ENCODE measurements at places on chromosomes 5 and 9. TPM values are rescaled to one million over a fixed set of nuclear protein-coding genes. Genes with fewer than 3 reads are reported as not detected.

DNA sequence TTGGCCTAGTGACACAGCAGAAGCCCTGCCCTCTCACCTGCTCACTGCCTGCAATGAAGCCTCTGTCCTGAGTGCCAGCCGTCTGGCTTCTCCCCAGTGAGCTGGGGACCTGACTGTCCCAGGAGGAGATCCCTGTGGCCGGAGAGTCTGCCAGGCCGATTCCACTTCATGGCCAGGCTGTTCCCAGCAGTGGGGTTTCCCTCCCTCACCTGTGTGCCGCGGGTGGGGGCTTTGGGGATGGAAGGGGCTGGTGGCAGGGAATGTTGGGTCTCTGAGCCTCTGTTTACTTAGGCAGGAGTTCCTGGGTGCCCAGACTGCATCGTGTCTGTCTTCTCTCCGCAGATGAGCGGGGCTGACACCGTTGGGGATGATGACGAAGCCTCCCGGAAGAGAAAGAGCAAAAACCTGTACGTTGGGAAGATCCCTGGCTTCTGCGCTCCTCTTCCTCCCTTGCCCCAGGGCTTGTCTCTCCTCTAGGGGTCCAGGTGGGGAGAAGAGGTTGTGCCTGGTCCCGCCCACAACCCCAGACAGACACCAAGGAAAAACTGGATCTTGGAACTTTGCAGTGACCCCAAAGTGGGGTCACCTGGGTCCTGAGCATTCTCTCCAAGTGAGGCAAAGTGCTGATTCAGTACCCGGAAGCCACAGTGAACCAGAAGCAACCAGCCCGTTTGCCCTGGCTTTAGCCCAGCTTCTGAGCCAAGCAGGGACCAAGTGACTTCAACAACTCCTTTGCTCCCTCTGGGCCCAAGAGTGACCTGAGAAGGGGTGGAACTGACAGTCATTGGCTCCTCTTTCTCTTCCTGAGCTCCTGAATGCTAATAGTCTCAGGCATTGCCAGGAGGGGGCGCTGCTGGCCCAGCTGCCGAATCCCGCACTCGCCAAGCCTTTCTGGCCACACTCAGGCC, 127.7 kb downstream of the RGS3 start:
- peak; percentile 87 for DNase-seq

DNA sequence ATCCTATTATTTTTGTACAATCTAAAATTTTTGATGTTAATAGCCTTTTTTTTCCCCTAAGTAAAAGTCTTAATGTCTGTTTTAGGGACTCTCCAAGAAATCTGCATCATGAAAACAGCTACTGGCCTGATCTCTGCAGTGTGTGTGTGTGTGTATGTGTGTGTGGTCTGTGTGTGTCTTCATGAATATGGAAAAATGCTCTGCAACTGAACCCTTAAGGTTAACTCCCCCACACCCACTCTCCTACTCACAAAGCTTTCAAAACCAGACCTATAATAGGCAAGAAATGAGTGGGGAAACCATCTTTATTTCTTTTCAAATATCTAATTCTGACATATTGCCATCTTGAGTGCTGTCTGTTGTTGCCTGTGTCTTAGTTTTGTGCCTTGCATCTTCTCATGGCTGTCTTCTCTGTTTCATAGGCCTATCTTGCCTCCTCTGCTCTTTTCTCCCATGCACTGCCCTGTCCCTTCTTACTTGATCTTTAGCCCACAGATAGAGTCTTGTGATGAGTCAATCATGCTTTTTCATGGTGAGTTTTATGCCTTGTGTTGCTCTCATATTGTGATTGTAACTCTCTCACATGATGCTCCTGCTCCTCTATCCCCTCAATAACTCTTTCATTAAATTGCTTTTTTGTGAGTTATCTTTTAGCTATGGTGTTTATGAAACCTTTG, 68.3 kb downstream of the CHSY3 start:
- DNase-seq, result no peak

DNA sequence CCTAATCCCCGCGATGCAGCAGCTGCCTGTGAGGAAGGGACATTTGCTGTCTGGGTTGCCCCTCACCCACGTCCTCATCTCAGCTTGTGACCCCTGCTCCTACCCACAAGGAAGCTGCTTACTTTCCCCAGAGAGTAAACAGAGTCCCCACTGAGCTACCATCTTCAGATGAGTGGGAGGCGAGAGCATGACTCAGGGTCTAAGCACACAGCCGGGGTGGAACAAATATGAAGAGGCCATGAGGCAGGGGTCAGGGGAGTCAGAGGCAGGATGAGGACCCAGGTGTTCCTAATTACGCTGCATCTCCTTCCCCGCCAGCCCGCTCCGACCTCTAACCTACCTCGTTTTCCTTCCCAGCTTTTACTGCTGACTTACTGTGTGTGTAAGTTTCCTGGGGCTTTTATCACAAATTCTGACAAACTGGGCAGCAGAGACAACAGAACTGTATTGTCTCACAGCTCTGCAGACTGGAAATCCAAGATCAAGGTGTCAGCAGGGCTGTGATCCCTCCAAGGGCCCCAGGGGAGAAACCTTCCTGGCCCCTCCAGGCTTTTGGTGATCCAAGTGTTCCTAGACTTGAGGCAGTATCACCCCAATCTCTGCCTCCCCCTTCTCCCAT, 94.0 kb upstream of the DNAH5 start:
- DNase-seq, result no peak

- no peak for DNase-seq
Measured at GRCh38 chr5:74526111-74526510, 114.4 kb downstream of the ENC1 start.

DNA sequence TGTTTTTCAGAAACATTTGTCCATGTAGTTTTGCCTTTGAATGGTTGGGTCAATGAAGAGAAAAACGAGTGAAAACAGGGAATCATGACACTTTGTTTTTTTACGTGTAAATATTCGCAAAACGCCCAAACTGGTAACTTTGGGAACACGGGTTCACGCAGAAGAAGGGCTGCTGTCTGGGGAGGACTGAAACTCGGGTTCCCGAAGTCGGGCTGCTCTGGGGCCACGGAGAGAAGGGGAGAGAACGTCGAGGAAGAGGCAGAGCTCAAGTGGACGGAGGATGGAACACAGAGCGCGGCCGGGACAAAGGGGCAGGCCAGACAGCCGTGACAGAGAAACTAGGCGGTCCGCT, 478 bp upstream of the SETD9 start:
- DNase-seq, result no peak

GRCh38 chr9:88725300-88726019, 190.5 kb downstream of the NXNL2 start:
- no peak for DNase-seq

- DNase-seq, result no peak
Measured at GRCh38 chr9:36781533-36781932, 208.8 kb downstream of the MELK start.

- DNase-seq, result no peak
Measured at GRCh38 chr5:96023518-96023917, 61.9 kb upstream of the ELL2 start.

GRCh38 chr9:117938086-117938485, 233.9 kb downstream of the TLR4 start:
- DNase-seq, result no peak

- DNase-seq, result no peak
Measured at GRCh38 chr5:151534350-151534749, 56.8 kb downstream of the FAT2 start.

Gene HINT2
- polyA plus RNA-seq, result 31.5 TPM

DNA sequence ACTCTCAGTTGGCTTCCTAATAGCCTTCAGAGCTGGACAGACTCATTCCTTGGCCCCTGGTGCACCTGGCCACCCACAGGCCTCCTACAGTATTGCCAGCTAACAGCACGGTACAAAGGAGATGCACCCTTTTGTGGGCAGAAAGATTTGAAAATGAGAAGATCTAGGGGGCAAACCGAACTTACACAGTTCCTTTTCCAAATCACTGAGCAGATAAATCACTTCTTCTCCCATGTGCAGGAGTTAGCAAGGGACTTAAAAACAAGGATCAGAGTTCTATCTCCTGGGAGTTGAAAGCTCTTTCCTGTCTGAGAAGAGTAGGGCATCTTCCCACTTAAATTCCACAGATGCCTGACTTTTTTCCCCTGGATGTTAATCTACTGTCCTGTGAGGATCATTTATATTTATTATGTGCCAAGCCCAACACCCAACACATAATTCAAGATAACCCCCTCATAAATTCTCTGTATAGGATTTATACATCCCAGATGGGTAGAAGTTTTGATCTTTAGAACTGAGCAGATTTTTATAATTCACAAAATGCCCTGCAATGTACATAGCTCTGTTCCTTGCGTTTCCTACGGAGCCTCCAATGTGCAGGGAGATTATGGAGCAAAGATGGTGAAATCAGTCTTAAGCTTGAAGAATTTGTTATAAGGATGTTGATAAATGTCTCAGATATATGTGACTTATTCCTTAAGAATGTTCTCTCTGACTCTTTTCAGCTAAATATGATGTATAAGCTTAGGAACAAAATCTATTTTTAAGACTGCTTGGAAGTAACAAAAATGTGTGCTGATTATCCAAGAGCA, 207.2 kb upstream of the DAPK1 start:
- no peak for DNase-seq

- no peak for DNase-seq
Measured at GRCh38 chr5:71591100-71591499, 4.0 kb downstream of the MCCC2 start.

DNA sequence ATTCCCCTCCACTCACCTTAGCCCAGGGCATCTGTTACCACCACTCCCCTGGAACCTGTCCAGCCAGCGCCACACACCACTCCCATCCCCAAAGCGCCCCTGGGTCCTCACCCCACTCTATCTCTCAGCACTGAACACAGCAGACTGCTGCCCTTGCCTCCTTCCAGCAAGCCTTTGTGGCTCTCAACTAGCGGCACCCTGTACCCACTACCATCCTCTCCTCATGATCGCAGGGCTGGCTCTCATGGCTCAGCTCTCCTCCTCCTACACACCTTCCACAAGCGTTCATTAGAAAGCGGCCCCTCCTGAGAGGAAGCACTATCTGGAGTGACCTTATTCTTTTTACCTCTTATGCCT, 13.3 kb upstream of the BASP1 start:
- DNase-seq, result no peak

Data from muscle of arm (tissue), 14 donors.